Prostate gland (tissue), 2 donors: ENCODE measurements at places on chromosomes 5 and 9. TPM values are rescaled to one million over a fixed set of nuclear protein-coding genes. Genes with fewer than 3 reads are reported as not detected.
A peak's percentile ranks its signal among the peaks of the same experiment; 100 is the strongest.

The AQP7 gene
- 6.4 TPM for total RNA-seq

The ITK gene
- 5.6 TPM for total RNA-seq

The MRRF gene
- total RNA-seq, result 21.1 TPM

The TAF11L3 gene
- total RNA-seq, result not detected

The ENTPD2 gene
- total RNA-seq, result 10.9 TPM

The THG1L gene
- total RNA-seq, result 14.1 TPM

The CENPK gene
- total RNA-seq, result 4.9 TPM

The CDC20B gene
- total RNA-seq, result not detected

The CTSV gene
- 277 TPM for total RNA-seq

DNA sequence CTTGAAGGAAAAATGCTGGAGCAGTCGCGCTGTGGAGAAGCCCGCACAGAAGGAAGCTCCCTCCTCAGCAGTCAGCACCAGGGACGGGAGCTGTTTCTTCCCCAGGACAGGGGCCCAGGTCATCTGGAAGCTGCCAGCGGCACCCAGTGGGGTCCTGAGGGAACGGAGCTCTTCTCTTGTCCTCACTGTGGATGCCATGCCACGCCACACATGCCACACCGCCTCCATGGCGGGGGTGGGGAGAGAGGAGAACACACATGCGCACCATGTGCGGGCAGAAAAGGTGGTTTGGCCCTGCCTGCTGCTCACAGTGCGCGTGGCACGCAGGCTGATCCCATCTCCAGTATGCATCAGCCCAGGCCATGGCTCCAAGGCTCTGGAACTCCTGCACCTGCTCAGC, 41.7 kb upstream of the ZNF354B start:
- H3K4me1 ChIP-seq, result no peaks in the 10 kb centered on the region
- H3K27me3 ChIP-seq, result peaks cover 3% of the 10 kb centered on the region
- no peaks in the 10 kb centered on the region for H3K36me3 ChIP-seq
- no peak for DNase-seq

GRCh38 chr9:114140850-114141249, 14.5 kb upstream of the COL27A1 start:
- H3K36me3 ChIP-seq, result no peaks in the 10 kb centered on the region
- H3K4me3 ChIP-seq, result no peak overlapping the region
- no peaks in the 10 kb centered on the region for H3K4me1 ChIP-seq
- H3K27ac ChIP-seq, result no peak overlapping the region
- no peak for DNase-seq

GRCh38 chr9:115746496-115746895, 407.1 kb upstream of the PAPPA start:
- no peak overlapping the region for H3K27ac ChIP-seq
- H3K36me3 ChIP-seq, result no peaks in the 10 kb centered on the region
- no peaks in the 10 kb centered on the region for H3K27me3 ChIP-seq
- no peak for DNase-seq

GRCh38 chr5:87671146-87671545, 258.4 kb upstream of the CCNH start:
- H3K4me1 ChIP-seq, result no peaks in the 10 kb centered on the region
- H3K27me3 ChIP-seq, result no peaks in the 10 kb centered on the region
- no peaks in the 10 kb centered on the region for H3K36me3 ChIP-seq
- DNase-seq, result no peak
- no peak overlapping the region for H3K27ac ChIP-seq

- no peaks in the 10 kb centered on the region for H3K4me1 ChIP-seq
- H3K36me3 ChIP-seq, result no peaks in the 10 kb centered on the region
- H3K4me3 ChIP-seq, result no peak overlapping the region
- H3K27ac ChIP-seq, result no peak overlapping the region
- DNase-seq, result no peak
- no peaks in the 10 kb centered on the region for H3K27me3 ChIP-seq
Observed at GRCh38 chr9:124562328-124562727, 55.1 kb upstream of the NR5A1 start.

- no peak overlapping the region for H3K27ac ChIP-seq
- no peak overlapping the region for H3K4me3 ChIP-seq
- no peaks in the 10 kb centered on the region for H3K27me3 ChIP-seq
- no peak for DNase-seq
Observed at GRCh38 chr5:2366816-2367215, 384.7 kb downstream of the IRX2 start.

DNA sequence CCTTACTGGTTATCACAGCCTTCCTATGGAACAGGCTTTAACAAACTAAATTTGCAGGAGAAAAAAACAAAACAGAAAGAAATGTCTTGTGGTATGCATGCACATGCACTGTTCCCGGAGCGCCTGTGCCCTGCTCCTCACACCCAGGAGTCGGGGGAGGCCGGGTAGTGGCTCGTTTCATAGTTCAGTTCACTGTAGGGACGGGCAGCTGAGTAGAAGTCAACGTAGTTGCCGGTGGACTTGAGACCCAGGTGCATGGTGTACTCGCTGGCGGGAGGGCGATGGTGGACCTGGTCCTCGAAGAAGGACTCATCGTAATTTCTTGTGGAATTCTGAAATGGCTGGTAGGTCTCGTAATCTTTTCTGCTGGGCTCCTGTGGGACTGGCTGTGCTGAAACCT, 212.3 kb upstream of the DAP start:
- H3K27ac ChIP-seq, result no peak overlapping the region
- H3K27me3 ChIP-seq, result peaks cover 2% of the 10 kb centered on the region

GRCh38 chr5:82298668-82299067, 20.5 kb upstream of the RPS23 start:
- no peaks in the 10 kb centered on the region for H3K36me3 ChIP-seq
- no peak overlapping the region for H3K4me3 ChIP-seq
- no peak overlapping the region for H3K27ac ChIP-seq
- no peaks in the 10 kb centered on the region for H3K4me1 ChIP-seq
- DNase-seq, result no peak
- H3K27me3 ChIP-seq, result no peaks in the 10 kb centered on the region

- no peaks in the 10 kb centered on the region for H3K27me3 ChIP-seq
- no peaks in the 10 kb centered on the region for H3K36me3 ChIP-seq
- H3K4me1 ChIP-seq, result no peaks in the 10 kb centered on the region
- no peak overlapping the region for H3K4me3 ChIP-seq
Observed at GRCh38 chr9:81499594-81499993, 189.8 kb downstream of the TLE1 start.

GRCh38 chr5:23147625-23148024, 294.5 kb upstream of the CDH12 start:
- H3K27ac ChIP-seq, result no peak overlapping the region
- no peaks in the 10 kb centered on the region for H3K36me3 ChIP-seq
- no peak overlapping the region for H3K4me3 ChIP-seq
- no peaks in the 10 kb centered on the region for H3K4me1 ChIP-seq

DNA sequence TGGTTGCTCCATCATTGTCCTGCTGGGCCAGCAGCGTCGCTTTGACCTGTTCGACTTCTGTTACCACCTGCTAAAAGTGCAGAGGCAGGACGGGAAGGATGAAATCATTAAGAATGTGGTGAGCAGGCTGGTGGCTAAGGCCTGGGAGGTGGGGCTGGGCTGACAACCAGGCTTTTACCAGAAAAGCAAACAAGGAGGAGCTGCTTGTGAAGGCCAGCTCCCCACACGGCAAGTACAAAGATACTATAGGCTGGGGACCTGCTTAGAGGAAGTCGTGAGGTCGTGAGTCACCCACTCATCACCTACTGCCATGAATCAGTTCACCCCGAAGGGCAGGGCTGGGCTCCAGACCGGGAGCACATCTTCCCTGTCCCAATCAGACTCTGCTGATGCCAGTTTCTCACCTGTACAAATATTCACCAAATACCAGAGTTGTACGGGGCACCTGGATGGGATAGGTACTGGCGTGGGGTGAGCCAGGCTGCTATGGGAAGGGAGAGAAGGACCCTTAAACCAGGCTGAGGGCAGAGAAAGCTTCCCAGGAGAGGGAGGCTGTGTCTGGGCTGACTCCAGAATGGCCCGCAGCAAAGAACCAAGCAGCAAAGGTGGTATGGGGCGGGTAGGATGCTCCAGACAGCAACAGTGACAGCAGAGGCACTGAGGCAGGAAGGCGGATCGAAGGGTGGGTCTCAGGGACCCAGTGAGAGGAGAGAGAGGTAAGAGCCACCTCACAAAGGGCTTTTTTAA, 69.3 kb upstream of the NIPAL4 start:
- no peak overlapping the region for H3K4me3 ChIP-seq
- peak overlapping the region; percentile 52 for H3K27ac ChIP-seq
- no peaks in the 10 kb centered on the region for H3K27me3 ChIP-seq

GRCh38 chr5:135505973-135506372, 29.8 kb downstream of the NEUROG1 start:
- no peaks in the 10 kb centered on the region for H3K4me1 ChIP-seq
- no peak overlapping the region for H3K27ac ChIP-seq
- H3K27me3 ChIP-seq, result no peaks in the 10 kb centered on the region
- DNase-seq, result no peak

- H3K27ac ChIP-seq, result no peak overlapping the region
- no peaks in the 10 kb centered on the region for H3K4me1 ChIP-seq
- DNase-seq, result no peak
- no peaks in the 10 kb centered on the region for H3K27me3 ChIP-seq
Observed at GRCh38 chr9:6843742-6844141, 86.0 kb downstream of the KDM4C start.

GRCh38 chr5:167049043-167049663, 1242.3 kb upstream of the WWC1 start:
- H3K4me3 ChIP-seq, result no peak overlapping the region
- no peaks in the 10 kb centered on the region for H3K4me1 ChIP-seq
- DNase-seq, result peak; percentile 13

- no peaks in the 10 kb centered on the region for H3K36me3 ChIP-seq
- no peaks in the 10 kb centered on the region for H3K27me3 ChIP-seq
- peaks cover 16% of the 10 kb centered on the region for H3K4me1 ChIP-seq
- H3K27ac ChIP-seq, result peak overlapping the region; percentile 67
- H3K4me3 ChIP-seq, result no peak overlapping the region
- no peak for DNase-seq
Observed at GRCh38 chr9:124281931-124282371, 24.2 kb downstream of the NEK6 start.

DNA sequence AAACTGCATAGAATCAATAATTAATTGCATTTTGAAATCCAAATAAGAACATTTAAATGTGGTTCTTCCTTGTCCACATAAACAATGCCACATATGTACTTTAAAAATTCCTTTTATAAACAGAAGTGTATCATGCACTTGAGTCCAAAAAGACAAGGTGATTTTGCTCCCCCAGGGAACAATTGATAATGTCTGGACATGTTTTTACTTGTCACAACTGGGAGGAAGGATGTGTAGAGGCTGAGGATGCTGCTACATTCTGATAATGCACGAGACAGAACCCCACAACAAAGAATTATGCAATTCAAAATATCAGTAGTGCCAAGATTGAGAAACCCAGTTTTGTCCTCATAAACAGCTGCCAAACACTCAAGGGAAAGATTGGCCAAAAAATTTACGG, 181.1 kb upstream of the ISL1 start:
- no peak overlapping the region for H3K4me3 ChIP-seq
- no peak overlapping the region for H3K27ac ChIP-seq
- H3K4me1 ChIP-seq, result no peaks in the 10 kb centered on the region
- no peak for DNase-seq
- H3K36me3 ChIP-seq, result no peaks in the 10 kb centered on the region

GRCh38 chr9:136437430-136437829, 2.2 kb downstream of the INPP5E start:
- no peaks in the 10 kb centered on the region for H3K27me3 ChIP-seq
- H3K27ac ChIP-seq, result no peak overlapping the region
- peaks cover 11% of the 10 kb centered on the region for H3K4me1 ChIP-seq

DNA sequence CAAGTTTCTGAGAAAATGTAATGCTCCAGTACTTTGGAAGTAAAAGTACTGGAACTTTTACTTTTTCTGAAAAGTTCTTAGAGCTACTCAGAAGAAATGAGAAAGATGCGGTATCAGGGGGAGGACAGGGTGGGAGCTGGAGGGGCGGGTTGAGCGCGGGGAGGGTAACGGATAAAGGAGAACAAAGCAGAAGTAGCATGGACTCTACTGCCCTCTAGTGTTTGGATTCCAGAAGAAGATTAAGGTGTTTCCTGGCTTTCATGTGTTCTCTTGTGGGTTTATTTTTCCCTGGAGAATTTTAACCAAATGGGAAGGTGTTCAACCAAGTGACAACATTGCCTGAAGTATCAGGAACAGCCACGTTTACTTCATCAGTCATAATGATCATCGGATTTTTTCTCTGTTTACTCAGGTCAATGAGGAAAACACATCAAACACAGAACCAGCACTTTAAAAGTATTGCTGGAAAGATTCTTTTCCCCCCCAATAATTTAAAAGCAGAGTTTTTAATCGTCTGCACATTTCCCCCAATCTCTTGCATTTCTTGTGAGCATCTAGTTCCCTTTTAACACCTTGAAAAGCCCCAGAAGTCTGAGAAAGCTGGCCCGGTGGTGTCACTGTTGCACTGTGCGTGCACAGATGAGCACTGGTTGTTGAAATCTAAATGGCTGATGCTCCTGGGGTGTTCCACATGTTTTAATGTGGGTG, 190.6 kb downstream of the MPDZ start:
- no peak overlapping the region for H3K27ac ChIP-seq
- peaks cover 6% of the 10 kb centered on the region for H3K4me1 ChIP-seq
- no peaks in the 10 kb centered on the region for H3K36me3 ChIP-seq
- H3K4me3 ChIP-seq, result no peak overlapping the region
- DNase-seq, result peak; percentile 43

GRCh38 chr5:123157791-123158581, 68.9 kb downstream of the PRDM6 start:
- H3K27ac ChIP-seq, result no peak overlapping the region
- H3K36me3 ChIP-seq, result no peaks in the 10 kb centered on the region
- H3K4me1 ChIP-seq, result peaks cover 2% of the 10 kb centered on the region
- H3K4me3 ChIP-seq, result no peak overlapping the region
- DNase-seq, result no peak

DNA sequence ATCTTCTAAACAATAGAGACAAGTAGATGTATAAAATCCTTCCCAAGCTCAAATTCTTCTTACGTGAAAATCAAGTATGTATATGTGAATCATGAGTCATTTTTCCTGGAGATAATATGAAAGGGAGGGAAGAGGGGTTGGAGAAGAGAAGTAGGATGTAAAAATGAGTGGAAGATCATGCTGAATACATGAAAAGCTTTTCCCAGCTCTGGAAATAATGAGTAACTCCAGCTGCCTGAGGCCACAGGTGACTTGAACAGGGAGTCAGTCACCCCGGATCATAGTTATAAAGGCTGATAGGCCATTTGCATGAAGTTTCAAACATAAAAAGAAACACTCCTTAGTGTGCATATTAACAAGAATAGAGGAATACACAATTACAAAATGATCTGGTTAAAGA, 486.7 kb downstream of the EFNA5 start:
- no peak for DNase-seq
- H3K27me3 ChIP-seq, result no peaks in the 10 kb centered on the region
- no peaks in the 10 kb centered on the region for H3K36me3 ChIP-seq
- no peak overlapping the region for H3K27ac ChIP-seq

- H3K36me3 ChIP-seq, result no peaks in the 10 kb centered on the region
- no peaks in the 10 kb centered on the region for H3K27me3 ChIP-seq
- no peak overlapping the region for H3K27ac ChIP-seq
- DNase-seq, result no peak
- H3K4me3 ChIP-seq, result no peak overlapping the region
- no peaks in the 10 kb centered on the region for H3K4me1 ChIP-seq
Observed at GRCh38 chr9:88789785-88790184, 201.5 kb upstream of the S1PR3 start.

- no peak overlapping the region for H3K4me3 ChIP-seq
- DNase-seq, result no peak
- H3K4me1 ChIP-seq, result no peaks in the 10 kb centered on the region
- H3K27ac ChIP-seq, result no peak overlapping the region
- no peaks in the 10 kb centered on the region for H3K27me3 ChIP-seq
Observed at GRCh38 chr9:4113711-4114110, 186.2 kb downstream of the GLIS3 start.
